ENCODE measurements at places on chromosomes 11 and 22. TPM values are rescaled to one million over a fixed set of nuclear protein-coding genes. Genes with fewer than 3 reads are reported as not detected.

Gene MUC5B
- total RNA-seq, result 4.3 TPM

Gene CHADL
- total RNA-seq, result not detected

Gene FAT3
- 0.27 TPM for total RNA-seq

Gene TREH
- total RNA-seq, result not detected

Gene IL17REL
- 0.06 TPM for total RNA-seq

Gene SERHL2
- not detected for total RNA-seq

Gene GLYAT
- not detected for total RNA-seq

Gene PTGDR2
- 0.09 TPM for total RNA-seq

Gene OR9Q2
- not detected for total RNA-seq

Gene FXYD6
- 0.32 TPM for total RNA-seq
